ENCODE measurements at places on chromosomes 4 and X.

DNA sequence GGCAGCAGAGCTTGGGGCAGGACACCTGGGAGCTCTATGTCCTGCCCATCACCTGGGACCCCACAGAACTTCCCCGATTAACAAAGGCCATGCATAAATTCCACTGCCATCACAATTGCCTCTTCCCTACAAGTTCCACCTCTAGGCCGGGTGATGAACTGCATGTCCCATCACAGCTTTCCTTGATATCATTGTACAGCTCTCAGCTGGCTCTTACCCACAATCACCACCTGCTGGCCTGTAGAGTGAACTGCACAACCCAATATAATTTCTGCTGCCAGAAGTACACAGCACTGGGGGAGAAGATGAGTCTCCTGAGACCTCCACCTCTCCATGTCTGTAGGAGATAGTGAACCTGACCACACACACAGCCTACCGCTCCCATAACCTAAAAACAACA is 285.0 kb upstream of the AADAT start:
- DNase-seq = no peak

- no peak for DNase-seq
Measured at GRCh38 chr4:90328558-90328957, 201.4 kb downstream of the CCSER1 start.

- no peak for DNase-seq
Measured at GRCh38 chrX:33198561-33199279, 12.6 kb downstream of the DMD start.

DNA sequence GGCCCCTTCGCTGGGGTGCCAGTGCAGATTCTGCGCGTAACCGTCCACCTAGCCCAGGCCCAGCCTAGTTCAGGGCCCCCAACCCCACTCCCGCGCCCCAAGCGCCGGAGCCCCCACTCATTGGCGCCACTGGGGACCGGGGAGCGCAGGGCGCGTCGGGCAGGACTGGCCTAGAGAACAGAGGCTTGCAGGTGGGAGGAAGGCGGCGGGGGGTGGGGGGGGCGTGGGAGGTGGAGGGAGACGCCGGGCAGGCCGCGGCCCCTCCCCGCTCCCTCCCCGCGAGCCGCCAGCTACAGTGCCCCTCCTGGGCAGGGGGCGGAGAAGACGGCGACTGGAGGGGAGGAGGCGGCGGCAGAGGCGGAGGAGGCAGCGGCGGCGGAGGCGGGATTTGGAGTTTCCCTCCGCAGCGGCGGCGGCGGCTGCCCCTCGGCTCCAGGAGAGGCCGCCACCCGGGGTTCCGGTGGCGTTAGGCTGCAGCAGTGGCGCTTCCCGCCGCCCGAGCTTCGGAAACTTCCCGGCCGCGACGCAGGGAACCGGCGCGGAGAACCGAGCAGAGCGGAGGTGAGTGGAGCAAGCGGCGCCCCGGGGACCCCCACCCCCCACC is 4.8 kb upstream of the DUSP9 start:
- DNase-seq = no peak

GRCh38 chr4:173449380-173449717 is 50.4 kb upstream of the SCRG1 start:
- DNase-seq = no peak

GRCh38 chr4:120056246-120056645 is 10.4 kb downstream of the MAD2L1 start:
- DNase-seq = no peak

GRCh38 chr4:26701786-26702227 is 117.9 kb downstream of the TBC1D19 start:
- no peak for DNase-seq

DNA sequence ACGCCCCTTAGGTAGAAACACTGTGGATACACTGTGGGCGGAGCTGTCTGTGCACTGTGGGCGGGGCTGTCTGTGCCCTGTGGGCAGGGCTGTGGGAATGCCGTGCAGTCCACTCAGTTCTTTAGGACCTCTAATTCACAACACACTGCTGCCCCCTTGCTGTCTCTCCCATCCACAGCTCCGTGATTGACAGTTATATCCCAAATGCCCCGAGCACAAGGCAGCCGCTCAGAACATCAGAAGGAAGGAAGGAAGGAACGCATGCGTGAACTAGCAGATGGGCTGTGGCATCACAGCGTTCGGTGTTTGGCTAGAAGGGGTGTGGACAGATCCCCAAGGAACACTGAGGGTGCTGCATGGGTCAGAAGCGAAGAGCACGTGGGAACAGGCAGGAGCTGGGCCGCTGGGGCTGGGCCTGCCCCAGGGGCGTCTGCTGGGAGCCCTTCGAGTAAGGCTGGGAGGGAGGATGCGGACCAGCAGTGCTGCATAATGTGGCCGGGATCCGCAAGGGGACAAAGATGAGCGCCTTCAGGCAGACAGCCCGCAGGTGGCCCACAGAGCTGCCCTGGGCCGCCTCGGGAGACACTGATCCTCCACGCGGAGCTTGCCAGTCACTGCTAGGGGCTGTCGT is 29.8 kb downstream of the ACOX3 start:
- peak; percentile 65 for DNase-seq

DNA sequence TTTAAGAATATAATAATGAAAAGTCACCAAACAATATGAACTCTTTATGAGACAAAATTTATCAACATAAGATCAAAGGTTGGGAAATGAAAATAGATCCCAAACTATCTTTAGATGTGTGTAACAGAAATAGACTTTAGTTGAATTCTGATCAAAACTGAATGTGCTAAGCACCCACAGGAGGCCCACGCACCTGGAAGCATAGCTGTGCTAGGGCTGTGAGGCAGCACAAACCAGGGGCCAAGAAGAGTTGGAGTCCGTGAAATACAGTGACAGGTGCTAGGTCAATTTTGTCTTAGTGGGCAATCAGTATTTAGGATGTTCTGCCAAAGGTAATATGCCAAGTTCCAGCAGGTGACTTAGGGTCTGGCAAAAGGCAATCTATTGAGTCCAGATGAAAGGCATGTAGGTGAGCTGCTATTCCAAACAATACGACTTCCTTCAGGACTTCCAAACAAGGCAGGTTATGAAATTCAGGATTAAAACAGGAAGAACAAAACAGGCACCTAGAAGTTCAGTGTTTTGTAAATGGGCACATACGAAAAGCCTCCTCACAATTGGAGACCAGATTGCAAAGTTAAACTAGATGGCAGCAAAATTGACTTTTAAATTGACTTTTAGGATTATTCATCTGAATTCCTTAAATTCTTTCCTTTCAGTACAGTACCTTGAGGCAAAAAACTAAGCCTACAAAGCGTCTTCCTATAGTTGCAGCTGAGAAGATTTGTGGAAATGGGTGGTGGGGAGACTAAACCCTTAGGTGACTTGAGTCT is 4.7 kb upstream of the PCDH18 start:
- DNase-seq = no peak

- no peak for DNase-seq
Measured at GRCh38 chrX:45537936-45538335, 337.3 kb upstream of the DIPK2B start.

DNA sequence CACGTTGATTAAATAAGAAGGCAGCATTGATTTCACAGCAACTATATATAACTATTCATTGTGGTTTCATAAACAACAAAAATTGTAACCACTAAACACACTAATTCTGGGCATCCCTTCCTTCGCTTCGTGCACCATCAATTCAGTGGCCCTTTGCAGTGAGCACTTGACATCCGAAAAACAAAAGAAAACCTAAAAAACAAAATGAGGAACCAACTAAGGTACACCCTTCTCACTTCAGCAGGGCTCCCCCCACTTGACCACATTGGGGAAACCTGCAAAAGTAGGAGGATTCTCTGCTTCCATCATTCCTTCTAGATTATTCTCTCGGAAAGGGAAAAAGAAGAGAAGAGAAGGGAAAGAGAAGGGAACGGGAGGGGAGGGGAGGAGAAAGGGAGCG is 28.3 kb downstream of the NBDY start:
- DNase-seq = no peak

- no peak for DNase-seq
Measured at GRCh38 chrX:150449313-150449712, 86.2 kb downstream of the MAMLD1 start.

GRCh38 chrX:19814240-19814639 is 73.2 kb downstream of the SH3KBP1 start:
- no peak for DNase-seq

DNA sequence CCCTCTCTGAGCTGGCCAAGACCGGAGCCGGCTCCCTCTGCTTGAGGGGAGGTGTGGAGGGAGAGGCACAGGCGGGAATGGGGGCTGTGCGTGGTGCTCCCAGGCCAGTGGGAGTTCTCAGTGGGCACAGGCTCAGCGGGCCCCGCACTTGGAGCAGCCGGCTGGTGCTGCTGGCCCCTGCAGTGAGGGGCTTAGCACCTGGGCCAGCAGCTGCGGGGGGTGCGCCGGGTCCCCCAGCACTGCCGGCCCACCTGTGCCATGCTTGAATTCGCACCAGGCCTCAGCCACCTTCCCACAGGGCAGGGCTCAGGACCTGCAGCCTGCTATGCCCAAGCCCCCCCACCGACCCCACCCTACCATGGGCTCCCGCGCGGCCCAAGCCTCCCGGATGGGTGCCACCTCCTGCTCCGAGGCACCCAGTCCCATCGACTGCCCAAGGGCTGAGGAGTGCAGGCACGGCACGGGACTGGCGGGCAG is 602.5 kb downstream of the KCTD8 start:
- no peak for DNase-seq

GRCh38 chrX:34903316-34903715 is 39.3 kb upstream of the FAM47B start:
- no peak for DNase-seq

GRCh38 chr4:2339458-2340271 is 77.8 kb upstream of the MXD4 start:
- DNase-seq = no peak

GRCh38 chrX:37745354-37745753 is 34.5 kb upstream of the CYBB start:
- peak; percentile 40 for DNase-seq

GRCh38 chrX:34578237-34578636 is 78.8 kb downstream of the TMEM47 start:
- peak; percentile 2 for DNase-seq
